ENCODE measurements at places on chromosomes 3 and 15. TPM values are rescaled to one million over a fixed set of nuclear protein-coding genes. Genes with fewer than 3 reads are reported as not detected.

- no peak for DNase-seq
Observed at GRCh38 chr3:102141928-102142239, 292.6 kb downstream of the NFKBIZ start.

DNA sequence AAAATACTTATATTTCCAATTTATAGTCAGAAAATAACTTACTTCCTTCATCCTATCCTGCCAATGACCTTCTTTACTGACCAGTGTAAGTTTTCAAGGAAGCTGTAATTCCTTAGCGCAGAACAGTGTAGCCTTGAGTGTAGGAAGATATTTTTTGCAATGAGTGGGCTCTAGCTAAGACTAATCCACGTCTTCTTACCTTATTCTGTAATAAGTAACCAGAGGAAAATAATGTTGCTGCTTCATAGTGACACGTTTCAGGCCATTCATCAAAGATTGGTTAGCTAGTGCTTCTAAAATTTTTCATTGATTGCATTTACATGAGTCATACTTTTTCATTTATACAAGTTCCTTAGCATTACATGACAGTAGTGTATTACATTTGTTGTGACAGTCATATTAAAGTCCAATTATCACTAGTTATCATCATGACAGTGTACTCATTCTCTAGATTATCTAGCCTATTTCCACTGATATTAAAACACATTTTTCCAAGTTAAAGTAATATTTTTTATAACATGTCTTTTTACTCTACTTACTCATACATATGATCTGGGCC, 403.8 kb upstream of the EPHA3 start:
- no peak for DNase-seq

Gene RTP3
- total RNA-seq: not detected

GRCh38 chr3:46019707-46020106, 7.6 kb downstream of the XCR1 start:
- no peak for DNase-seq

Gene XCR1
- total RNA-seq: not detected

DNA sequence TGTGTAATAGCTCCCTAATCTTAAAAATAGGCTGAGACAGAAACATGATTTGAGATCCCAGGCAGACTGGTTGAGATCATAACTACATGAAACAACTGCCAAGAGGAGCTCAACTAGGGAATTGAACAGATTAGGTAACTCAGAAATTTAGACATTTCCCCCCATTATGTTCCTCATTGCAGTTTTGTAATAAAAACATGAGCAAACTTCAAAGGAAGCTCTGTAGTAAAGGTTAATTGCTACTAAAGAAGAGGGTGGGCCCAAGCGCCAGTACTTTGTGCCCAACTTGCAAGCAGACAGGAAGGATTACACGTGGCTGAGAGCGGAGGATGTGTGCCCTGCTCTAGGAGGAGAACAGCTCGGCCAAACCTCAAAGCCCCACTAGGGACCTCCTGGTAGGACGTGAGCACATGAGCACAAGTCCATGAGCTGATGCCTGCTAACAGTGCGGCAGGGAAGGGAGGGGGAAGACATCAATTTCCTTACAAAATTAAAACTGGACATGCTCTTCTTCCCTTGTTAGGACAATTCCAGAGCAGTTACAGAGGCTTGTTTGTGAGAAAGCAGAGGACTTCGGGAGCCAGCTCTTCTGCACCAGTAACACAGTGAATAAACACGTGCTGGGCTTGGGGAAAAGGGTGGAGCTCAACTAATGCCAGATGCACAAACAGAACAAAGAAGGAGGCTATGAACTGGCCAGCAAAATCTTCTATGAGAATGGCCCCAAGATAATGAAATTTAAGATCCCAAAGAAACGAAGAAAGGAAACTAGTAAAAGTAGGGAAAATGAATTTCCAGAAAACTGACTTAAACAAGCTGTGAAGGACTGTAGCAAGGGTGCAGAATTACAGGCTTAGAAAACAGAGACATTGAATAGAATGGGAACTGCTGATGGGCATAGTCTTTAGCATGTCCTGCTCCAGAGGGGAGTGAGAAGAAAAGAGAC, 275.5 kb downstream of the MECOM start:
- peak; percentile 59 for DNase-seq

DNA sequence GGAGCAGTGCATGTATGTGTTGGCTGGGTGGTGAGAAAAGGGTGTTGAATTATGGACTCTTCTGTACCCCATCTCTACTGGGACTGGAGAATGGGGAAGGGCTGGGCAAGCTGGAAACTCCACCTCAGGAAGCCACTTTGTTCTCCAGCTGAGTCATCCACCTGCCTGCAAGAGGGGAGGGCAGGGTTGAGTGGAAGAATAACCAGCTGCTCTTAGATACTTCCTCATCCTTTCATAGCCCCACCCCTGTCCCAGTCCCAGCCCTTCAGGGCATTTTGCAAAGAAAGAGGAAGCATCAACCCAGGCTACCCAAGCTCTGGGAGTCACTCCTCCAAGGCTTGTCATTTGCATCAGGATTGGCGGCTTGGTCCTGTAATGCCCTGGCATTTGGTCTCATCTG, 33.1 kb downstream of the RAB11A start:
- DNase-seq: peak; percentile 25

Gene SPSB4
- total RNA-seq: under 0.01 TPM

DNA sequence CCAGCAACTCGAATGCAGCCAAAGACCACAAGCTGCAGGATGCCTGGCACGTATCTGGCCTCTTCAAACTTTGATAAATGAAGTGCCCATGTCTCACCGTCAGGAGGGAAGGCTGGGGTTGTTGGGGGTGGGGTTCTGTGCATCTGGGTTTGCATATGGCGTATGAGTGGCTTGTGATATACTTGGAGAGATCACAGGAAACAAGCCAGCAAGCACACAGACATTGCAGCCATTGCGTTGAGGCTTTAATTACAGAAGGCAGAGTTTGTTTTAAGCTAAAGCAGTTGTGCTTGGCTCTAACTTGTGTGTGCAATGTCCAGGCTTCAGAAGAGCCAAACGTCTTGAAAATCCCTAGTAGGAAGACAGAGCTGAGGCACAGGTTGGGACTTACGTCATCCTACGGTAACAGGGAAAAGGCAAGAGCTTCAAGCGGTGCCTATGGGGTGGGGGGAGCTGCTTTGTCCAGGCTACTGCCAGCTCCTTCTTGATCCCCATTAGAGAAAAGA, 109.2 kb downstream of the ASB7 start:
- DNase-seq: no peak

- no peak for DNase-seq
Observed at GRCh38 chr3:57587905-57588304, 9.2 kb downstream of the ARF4 start.

- DNase-seq: no peak
Observed at GRCh38 chr3:49222002-49222401, 50.6 kb downstream of the KLHDC8B start.

DNA sequence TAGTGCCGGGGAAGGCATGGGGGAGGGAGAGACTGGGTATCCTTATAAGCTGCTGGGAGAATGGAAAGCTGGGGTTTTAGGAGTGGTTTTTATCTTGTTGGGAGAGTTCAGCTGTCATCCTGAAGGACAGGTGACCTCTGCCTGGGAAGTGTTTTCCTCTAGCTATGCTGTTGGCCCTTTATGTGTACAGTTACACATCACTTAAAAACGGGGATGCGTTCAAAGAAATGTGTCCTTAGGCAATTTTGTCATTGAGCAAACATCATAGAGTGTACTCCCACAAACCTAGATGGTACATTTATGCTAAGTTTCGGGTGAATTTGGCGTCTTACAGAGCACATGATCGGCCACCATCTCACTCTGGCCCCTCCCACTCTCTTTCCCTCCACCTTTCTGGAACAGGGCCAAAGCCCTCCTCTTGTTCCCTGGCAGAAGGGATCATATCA, 164.3 kb upstream of the NUDT16 start:
- DNase-seq: no peak
